Lung (tissue), 17 donors: ENCODE measurements at places on chromosomes 13 and 19.
A peak's percentile ranks its signal among the peaks of the same experiment; 100 is the strongest.

GRCh38 chr13:32278426-32278825 lies 36.7 kb downstream of the ZAR1L start:
- DNase-seq: no peak

- DNase-seq: peak; percentile 57
Observed at GRCh38 chr13:112690283-112690929, 568 bp downstream of the ATP11A start.

- no peak for DNase-seq
Observed at GRCh38 chr13:23725922-23726321, 155.7 kb downstream of the TNFRSF19 start.

GRCh38 chr19:55661826-55662225 lies 7.0 kb downstream of the U2AF2 start:
- DNase-seq: no peak
